B cell (primary cell): ENCODE measurements at places on chromosomes 5 and 9. TPM values are rescaled to one million over a fixed set of nuclear protein-coding genes. Genes with fewer than 3 reads are reported as not detected.
A peak's percentile ranks its signal among the peaks of the same experiment; 100 is the strongest.

DNA sequence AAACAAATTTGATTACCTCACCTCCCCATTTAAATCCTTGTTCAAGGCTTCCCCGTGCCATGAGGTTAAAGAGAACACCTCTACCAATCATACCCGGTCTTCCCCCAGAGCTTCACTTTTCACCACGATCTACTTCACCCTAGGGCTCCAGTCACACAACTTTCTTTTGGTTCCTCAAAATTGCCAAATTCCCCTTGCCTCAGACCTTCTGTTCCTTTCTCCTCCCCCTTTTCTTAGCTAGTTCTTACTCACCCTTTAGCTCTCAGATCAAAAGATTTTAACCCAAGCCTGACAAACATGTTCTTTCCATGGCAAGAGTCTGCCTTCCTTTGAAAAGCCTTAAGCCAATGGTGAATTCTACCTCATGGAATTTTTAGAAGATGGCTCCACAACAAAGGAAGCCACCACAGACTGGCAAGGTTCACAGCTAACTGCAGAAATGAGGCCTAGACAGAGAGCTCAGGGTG lies 56.7 kb downstream of the MAPKAP1 start:
- no peaks in the 10 kb centered on the region for H3K27me3 ChIP-seq
- H3K27ac ChIP-seq = peak overlapping the region; percentile 95
- peaks cover 70% of the 10 kb centered on the region for H3K4me1 ChIP-seq
- H3K36me3 ChIP-seq = no peaks in the 10 kb centered on the region
- peak overlapping the region; percentile 28 for H3K4me3 ChIP-seq

- H3K4me1 ChIP-seq = no peaks in the 10 kb centered on the region
- no peaks in the 10 kb centered on the region for H3K27me3 ChIP-seq
- H3K4me3 ChIP-seq = no peak overlapping the region
- DNase-seq = no peak
- no peaks in the 10 kb centered on the region for H3K36me3 ChIP-seq
Measured at GRCh38 chr5:87152886-87153285, 114.8 kb upstream of the RASA1 start.

DNA sequence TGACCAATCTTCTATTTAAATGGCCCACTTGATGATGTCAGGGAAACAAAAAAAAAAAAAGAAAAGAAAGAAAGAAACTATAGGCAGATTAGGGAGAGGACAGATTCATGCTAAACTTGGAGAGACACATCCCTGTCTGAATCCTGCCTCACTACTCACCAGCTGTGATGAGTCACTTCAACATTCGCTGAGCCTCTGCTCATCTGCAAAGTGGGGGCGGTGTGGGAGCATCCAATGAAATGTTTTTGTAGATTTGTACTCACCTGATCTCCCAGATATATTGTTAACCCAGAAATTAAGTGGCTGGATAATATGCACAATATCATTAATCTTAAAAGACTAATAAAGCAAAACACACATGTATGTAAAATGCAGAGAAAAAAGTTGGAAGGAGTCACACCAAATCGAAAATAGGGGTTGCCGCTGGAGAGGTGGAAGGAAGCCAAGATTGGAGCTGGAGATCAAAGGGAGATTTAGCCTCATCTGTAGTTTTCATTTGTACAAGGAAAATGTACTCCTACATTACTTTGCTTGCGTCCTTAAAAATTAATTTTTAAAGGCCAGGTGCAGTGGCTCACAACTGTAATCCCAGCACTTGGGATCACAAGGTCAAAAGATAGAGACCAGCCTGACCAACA lies 17.0 kb upstream of the ERGIC1 start:
- H3K4me3 ChIP-seq = no peak overlapping the region
- no peaks in the 10 kb centered on the region for H3K27me3 ChIP-seq

DNA sequence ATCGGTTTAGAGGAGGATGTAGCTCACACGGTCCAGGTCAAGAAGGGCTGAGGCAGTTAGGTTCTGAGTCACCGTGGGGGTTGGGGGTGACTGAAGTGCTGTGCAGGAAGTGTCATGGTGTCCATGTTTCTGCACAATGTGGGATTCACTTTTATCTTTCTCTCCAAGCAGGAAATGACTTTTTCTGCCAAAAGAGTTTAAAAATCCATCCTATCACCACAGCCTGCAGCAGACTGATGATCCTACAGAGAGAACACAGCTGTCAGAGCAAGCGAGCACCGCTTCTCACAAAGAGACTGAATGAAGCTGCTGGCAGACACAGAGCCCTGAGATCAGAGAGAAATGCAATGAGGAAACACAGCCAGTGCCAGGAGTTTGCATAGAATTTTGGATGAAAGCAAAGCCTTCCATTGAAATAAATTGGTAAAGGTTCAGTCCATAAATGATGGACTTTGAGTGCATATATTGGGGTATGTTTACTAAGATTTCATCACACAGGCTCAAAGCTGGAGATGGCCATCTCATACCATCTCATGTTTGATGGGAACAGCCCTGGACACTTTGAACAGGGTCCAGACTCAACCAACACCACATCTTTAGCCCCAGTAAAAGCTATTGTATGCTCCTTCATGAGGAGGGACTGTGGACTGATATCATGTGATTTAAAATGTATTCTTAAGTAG lies 213.9 kb upstream of the FBXL7 start:
- H3K27ac ChIP-seq = no peak overlapping the region
- H3K4me3 ChIP-seq = no peak overlapping the region
- H3K27me3 ChIP-seq = no peaks in the 10 kb centered on the region

DNA sequence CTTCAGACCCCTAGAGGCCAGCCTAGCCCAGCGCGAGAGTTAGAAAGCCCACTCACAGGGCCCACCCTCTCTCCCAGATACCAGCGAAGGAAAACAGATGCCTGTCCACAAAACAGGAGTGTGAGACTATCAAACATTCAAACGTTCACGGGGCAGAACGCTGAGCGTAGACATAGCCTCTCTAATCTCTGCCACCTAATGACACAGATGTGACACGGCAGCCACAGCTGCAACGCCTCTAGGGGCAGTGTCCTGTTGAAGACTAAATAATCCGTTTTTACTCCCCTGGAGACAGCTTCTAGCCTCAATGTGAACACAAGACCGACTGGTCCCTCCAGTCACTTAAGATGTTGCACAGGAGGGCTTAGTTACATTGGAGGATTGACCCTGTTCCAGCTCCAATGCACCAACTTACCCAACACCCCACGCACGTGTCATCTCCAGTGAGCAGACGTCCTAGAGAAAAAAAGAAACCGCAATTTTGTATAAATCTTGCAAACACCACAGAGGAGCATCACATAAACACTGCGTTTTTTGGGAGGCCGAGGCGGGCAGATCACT lies 14.3 kb downstream of the DIPK1B start:
- DNase-seq = peak; percentile 76
- no peaks in the 10 kb centered on the region for H3K36me3 ChIP-seq
- no peaks in the 10 kb centered on the region for H3K27me3 ChIP-seq
- H3K27ac ChIP-seq = peak overlapping the region; percentile 79
- H3K4me1 ChIP-seq = peaks cover 22% of the 10 kb centered on the region
- peak overlapping the region; percentile 96 for H3K4me3 ChIP-seq

GRCh38 chr5:76960004-76960625 lies 7.3 kb downstream of the CRHBP start:
- H3K4me3 ChIP-seq = no peak overlapping the region
- H3K27ac ChIP-seq = no peak overlapping the region
- H3K27me3 ChIP-seq = peaks cover 7% of the 10 kb centered on the region
- no peak for DNase-seq

DBH gene
- total RNA-seq = not detected in 2 replicates

KLHL9 gene
- 17.5 and 17.6 TPM in 2 replicates for total RNA-seq

MARVELD2 gene
- 0.94 and 1.7 TPM in 2 replicates for total RNA-seq
